ENCODE measurements at places on chromosomes 3 and 15. TPM values are rescaled to one million over a fixed set of nuclear protein-coding genes. Genes with fewer than 3 reads are reported as not detected.

The SLC51A gene
- not detected for total RNA-seq

The CNTN4 gene
- total RNA-seq, result 6.5 TPM

The MBNL1 gene
- 94.0 TPM for total RNA-seq

The LEKR1 gene
- not detected for total RNA-seq

The TNK2 gene
- 18.4 TPM for total RNA-seq

The SLC49A4 gene
- total RNA-seq, result 12.2 TPM

The DUOXA2 gene
- 20.6 TPM for total RNA-seq

The CHCHD4 gene
- total RNA-seq, result 17.8 TPM

The GPR156 gene
- 0.57 TPM for total RNA-seq

The ASB7 gene
- 11.9 TPM for total RNA-seq

The SYNM gene
- total RNA-seq, result 18.1 TPM

The FRMD4B gene
- 59.6 TPM for total RNA-seq

The COL6A5 gene
- total RNA-seq, result 0.11 TPM

The DAPK2 gene
- 1.9 TPM for total RNA-seq

The PPP1R14D gene
- not detected for total RNA-seq

The EXD1 gene
- total RNA-seq, result not detected

The UPK1B gene
- total RNA-seq, result 0.26 TPM

The BDH1 gene
- 45.4 TPM for total RNA-seq

The APEH gene
- total RNA-seq, result 95.5 TPM

The ADAMTS17 gene
- total RNA-seq, result 11.4 TPM

The KBTBD13 gene
- total RNA-seq, result not detected

The MAGEF1 gene
- 18.3 TPM for total RNA-seq

The RHOA gene
- 372 TPM for total RNA-seq

The PFKFB4 gene
- total RNA-seq, result 10.2 TPM

The RLBP1 gene
- total RNA-seq, result not detected

The MCF2L2 gene
- total RNA-seq, result 0.61 TPM

The AMIGO3 gene
- not detected for total RNA-seq

The RYR3 gene
- total RNA-seq, result 4.2 TPM

The HIGD2B gene
- not detected for total RNA-seq

The AHSG gene
- total RNA-seq, result not detected
